Endothelial cell (in vitro differentiated cells): ENCODE measurements at places on chromosomes 5 and 9. TPM values are rescaled to one million over a fixed set of nuclear protein-coding genes. Genes with fewer than 3 reads are reported as not detected.

QSOX2 gene
- total RNA-seq = 14.0 TPM

HIGD2A gene
- total RNA-seq = 88.3 TPM

SOX30 gene
- 0.15 TPM for total RNA-seq

SGTB gene
- 8.3 TPM for total RNA-seq

RASGEF1C gene
- 0.64 TPM for total RNA-seq

CDH18 gene
- 0.33 TPM for total RNA-seq

IFNA21 gene
- total RNA-seq = not detected

CARD9 gene
- total RNA-seq = 0.41 TPM

SLC34A1 gene
- not detected for total RNA-seq

DNA sequence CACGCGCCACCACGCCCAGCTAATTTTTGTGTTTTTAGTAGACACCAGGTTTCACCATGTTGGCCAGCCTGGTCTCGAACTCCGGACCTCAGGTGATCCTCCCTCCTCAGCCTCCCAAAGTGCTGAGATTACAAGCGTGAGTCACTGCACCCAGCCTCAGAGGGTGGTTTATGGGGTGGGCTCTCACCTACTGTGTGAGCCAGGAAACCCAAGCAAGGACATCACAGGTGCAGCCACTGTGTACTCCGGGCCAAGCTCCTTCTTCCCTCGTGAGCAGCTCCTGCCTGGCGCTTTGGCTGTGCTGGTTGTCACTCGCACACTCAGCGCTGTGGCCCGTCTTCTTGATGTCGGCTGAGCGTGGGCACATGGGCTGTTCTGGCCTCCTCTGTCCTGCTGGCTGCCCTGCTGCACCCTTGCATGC, 70.1 kb downstream of the WNK2 start:
- no peak for DNase-seq

GRCh38 chr9:112173489-112174221, 1.4 kb downstream of the SUSD1 start:
- no peak for DNase-seq

GRCh38 chr9:115777610-115778009, 376.0 kb upstream of the PAPPA start:
- DNase-seq = no peak

- DNase-seq = peak; percentile 36
Observed at GRCh38 chr9:137294681-137295237, 7.3 kb downstream of the NRARP start.

DNA sequence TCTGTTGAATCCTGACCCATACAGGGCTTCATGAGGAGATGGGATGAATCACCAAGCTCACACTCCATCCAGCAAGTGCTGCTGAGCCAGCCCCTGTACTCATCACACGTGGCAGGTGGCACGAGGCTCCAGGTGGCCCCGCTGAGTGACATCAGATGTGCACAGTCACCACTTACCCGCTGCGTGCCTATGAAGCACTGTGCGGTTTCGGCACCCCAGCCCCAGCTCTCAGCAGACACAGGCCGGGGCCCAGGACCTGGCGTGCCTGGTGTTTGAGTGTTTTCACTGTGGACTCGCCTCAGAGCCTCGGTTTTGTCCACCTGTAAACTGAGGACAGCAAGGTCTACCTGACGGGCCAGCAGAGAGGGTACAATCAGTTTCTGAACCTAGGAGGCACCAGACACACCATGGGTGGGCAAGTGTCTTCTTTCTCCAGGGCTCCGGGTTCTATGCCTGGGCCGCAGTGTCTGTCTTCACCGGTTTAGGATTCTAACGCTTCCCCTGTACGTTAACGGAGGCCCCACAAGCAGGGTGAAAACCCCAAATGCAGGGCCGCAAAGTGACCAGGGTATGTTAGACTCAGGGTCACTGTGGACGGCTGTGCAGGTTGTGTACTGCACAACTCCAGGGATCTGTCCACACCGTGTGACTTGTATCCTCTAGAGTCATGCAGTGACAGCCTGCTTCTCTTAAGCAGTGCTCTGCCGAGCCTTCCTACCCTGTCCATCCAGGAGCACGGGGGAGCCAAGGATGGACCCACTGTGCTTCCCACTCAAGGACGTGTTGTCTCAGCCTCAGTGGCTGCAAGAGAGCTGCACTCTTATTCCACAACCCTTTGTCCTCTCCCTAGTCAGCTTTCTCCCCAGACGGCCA, 44.3 kb upstream of the COL5A1 start:
- DNase-seq = peak; percentile 4

DNA sequence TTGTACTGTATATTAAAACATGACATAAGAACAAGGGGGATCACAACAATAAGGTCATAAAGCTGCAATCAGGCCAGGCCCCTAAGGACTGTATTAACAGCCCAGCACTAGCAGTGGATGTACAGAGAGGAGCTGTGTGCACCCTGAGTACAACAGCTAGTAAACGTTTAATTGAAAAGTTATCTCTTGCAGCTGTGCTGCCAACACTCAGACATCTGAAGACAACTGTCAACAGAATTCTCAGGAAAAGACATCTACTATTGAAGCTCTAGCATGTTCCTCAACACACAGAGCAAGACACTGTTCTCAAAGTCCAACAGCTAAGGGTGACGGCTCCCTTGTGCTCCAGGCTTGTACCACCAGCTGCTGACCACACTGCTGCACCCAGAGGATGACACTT, 199.6 kb downstream of the DCP2 start:
- DNase-seq = no peak

GRCh38 chr5:114327474-114327873, 34.4 kb upstream of the KCNN2 start:
- no peak for DNase-seq

GRCh38 chr5:35313291-35313690, 83.0 kb upstream of the PRLR start:
- DNase-seq = no peak

GRCh38 chr9:108673386-108673785, 182.4 kb downstream of the ACTL7B start:
- DNase-seq = no peak

- no peak for DNase-seq
Observed at GRCh38 chr9:132488626-132489025, 78.6 kb downstream of the CFAP77 start.

DNA sequence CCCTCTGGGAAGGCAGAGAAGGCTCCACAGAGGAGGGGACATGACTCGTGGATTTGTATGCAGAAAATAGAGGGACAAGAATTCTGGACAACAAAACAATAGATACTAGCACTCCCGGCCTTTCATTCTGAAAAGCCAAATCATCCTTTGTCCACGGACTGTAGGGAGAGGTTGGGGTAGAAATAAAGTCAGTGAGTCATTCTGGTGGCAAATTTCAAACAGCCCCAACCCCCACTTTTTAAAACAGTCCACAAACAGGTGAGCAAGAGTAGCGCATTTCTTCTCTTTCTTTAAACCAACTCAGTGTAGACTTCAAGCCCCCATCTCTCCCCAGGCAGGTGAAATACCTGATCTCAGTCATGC, 56.1 kb downstream of the PTPDC1 start:
- DNase-seq = no peak

GRCh38 chr5:108788142-108788541, 40.4 kb downstream of the FER start:
- no peak for DNase-seq

DNA sequence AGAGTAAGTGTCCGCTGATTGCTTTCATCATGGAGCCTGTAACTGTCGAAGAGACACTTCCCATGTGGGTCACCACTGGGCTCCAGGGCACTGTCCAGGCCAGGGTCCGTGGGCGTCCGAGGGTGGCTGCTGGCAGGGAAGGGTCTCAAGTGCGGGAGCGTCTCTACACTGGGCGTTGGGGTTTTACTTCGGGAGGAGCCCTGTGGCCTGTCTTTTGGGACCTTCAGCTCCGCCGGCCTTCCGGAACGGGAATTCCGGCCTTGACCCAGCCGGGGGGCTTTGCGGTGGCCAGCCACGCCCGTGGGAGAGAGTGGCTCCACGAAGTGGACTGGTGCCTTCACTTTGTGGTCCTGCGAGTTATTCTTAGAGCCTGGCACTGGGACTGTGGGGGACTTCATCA, 86.2 kb downstream of the CAMSAP1 start:
- DNase-seq = no peak

GRCh38 chr5:153491856-153492255, 1.4 kb downstream of the GRIA1 start:
- peak; percentile 9 for DNase-seq

GRCh38 chr5:145242551-145242950, 592.6 kb downstream of the PRELID2 start:
- DNase-seq = no peak

- DNase-seq = no peak
Observed at GRCh38 chr5:179185256-179185940, 125.2 kb downstream of the ZNF354C start.

- no peak for DNase-seq
Observed at GRCh38 chr5:114789773-114790402, 379.8 kb downstream of the TRIM36 start.

DNA sequence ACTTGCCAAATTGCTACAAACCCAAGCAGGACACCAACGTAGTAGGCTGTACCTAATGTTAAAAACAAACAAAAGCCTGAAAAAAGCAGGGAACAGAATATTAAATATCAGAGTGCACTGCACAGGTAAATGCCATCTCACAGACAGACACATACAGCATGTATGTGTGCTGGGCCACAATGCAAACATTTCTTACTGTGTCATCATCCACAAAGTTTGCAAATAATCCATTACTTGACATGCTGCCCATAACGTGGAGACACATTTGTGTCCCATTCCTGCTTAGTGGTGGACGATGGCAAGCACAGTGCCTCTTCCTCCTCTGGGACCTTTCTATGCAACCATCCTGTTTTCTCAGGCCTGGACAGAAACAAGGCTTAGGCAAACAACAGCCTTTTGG, 44.7 kb downstream of the GOLM1 start:
- DNase-seq = no peak

DNA sequence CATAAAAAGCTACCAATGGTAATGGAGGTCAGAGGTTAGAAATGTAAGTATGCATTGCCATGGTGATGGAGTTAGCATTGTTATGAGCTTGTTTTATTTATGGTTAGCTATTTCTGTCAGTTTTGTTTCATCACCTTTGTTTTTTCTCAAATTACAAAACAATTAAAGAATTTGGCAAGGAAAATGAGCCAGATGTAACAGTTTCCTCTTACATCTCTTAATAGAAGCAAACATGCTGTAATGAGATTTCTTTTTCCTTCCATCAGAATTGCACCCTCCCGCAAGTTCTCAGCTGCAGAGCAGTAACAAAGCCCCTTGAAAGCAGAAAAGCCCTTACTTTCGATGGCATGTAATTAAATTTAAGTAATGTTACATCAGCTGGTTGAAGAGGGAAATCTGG, 233.0 kb downstream of the SGCD start:
- no peak for DNase-seq

DNA sequence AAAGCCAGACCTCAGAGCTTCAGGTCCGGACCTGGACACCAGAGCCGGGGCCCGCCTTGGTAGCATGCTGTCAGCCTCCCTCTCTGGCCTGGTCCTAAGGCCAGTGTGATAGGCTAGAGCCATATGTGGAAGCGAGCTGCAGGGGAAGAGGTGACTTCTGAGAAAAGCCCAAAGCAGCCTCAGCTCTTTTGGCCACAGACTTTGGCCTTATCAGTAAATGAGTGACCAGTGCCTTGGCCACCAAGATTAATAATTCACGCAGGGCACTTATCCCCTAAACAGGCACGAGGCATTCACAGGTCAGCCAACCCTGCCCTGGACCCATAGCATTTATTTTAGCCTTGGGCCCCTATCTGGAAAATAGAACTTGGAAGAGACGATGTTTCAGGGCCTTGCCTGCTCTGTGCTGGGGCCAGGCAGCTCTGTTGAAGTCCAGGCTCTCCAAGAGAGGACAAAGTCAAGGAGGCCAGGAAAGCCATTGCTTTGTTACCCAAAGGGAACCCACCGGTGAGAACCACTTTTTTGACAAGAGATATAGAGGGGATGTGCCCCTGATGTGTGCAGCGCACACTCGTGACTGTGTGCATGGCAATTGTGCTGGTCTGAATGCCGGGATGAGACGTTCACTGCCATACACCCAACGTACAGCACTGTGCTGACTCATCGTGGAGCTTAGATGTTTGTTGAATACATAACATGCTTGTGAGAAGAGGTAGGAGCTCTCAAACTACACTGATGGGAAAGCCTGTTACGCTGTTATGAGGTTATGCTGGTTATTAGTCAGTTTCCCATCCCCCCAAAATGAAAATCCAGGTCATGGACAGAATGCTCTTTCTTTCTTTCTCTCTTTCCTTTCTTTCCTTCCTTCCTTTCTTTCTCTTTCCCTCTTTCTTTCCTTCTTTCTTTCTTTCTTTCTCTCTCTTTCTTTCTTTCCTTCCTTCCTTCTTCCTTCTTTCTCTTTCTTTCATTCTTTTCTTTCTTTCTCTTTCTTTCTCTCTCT, 5.0 kb upstream of the SLC34A1 start:
- no peak for DNase-seq

GRCh38 chr9:89586311-89586710, 18.5 kb upstream of the GADD45G start:
- DNase-seq = no peak
